Fibroblast of upper back skin (primary cell): ENCODE measurements at places on chromosomes 6 and 20.

GRCh38 chr6:157602521-157603295, 220.3 kb upstream of the SNX9 start:
- DNase-seq, result no peak

DNA sequence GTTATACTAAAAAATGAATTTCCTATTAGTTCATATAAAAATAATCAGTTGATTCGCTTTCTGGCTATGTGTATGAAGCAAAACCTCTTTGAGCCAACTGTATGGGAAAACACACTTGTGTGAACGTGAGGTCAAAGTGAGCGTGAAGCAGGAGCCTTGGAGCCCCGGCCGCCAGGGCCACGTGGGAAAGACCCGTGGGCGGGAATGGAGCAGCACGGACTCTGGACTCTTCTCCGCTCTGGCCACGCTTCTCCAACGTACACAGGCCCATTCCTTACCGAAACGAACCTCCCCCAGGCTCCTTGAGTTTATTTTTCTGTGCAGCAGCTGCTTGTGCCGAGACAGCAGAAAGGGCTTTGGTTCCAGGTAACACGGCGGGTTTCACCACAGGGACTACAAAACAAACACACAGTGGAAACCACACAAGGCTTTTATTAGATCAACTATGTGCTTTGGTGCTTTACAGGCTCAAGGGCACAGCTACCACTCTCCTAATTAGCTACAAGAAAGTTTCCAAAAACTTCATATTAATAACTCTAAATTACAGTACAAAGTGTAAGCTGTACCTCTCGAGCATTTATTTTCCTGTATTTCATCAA, 62.7 kb downstream of the TAF4 start:
- DNase-seq, result no peak

- DNase-seq, result peak; percentile 2
These were observed 57.6 kb downstream of the MEP1A start for GRCh38 chr6:46850792-46851191.

- DNase-seq, result peak; percentile 77
These were observed 49.2 kb downstream of the FYN start for GRCh38 chr6:111823831-111824607.

- DNase-seq, result peak; percentile 26
These were observed 23.9 kb upstream of the MICB start for GRCh38 chr6:31473780-31474761.

GRCh38 chr20:40160097-40160550, 528.9 kb downstream of the MAFB start:
- DNase-seq, result peak; percentile 48

DNA sequence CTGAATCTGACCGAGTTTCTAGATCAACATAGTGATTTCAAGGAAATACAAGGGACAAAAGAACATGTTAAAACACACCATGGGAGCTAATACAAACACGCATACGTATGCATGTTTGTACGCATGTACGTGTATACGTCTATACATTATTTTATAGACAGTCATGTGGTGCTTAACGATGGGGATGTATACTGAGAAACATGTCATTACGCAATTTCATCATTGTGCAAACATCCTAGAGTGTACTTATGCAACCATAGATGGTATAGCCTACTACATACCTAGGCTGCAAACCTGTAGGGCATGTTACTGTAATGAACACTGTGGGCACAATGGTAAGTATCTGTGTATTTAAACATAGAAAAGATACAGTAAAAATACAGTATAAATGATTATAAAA, 25.0 kb upstream of the NELFCD start:
- DNase-seq, result no peak

- DNase-seq, result no peak
These were observed 1357.7 kb upstream of the CITED2 start for GRCh38 chr6:140732155-140732554.

DNA sequence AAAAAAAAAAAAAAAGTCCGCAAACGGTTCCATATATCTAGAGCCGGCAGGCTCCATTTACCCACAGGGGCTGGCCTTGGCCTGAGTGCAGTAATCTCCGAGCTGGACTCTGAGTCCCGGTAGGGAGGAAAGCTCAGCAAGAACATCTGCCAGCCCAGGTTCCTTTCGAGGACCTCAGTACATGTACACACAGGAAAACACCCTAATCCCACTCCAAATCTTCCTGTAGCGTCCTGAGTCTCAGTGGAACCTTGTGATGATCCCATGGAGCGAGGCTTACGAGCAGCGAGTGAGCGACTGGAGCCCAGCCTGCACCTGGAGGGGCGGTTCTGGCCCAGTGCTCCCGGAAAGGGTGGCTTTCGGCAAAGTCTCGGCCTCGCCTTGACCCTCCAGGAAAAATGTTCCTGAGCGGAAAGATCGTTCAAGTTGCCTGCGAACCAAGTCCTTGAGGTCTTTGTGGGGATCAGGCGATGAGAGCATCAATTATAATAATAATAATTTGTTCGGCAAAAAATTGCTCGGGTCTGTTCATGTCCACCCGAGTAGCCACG, 32.1 kb downstream of the PRSS16 start:
- DNase-seq, result no peak

GRCh38 chr20:42920776-42921175, 268.9 kb downstream of the PTPRT start:
- DNase-seq, result no peak

DNA sequence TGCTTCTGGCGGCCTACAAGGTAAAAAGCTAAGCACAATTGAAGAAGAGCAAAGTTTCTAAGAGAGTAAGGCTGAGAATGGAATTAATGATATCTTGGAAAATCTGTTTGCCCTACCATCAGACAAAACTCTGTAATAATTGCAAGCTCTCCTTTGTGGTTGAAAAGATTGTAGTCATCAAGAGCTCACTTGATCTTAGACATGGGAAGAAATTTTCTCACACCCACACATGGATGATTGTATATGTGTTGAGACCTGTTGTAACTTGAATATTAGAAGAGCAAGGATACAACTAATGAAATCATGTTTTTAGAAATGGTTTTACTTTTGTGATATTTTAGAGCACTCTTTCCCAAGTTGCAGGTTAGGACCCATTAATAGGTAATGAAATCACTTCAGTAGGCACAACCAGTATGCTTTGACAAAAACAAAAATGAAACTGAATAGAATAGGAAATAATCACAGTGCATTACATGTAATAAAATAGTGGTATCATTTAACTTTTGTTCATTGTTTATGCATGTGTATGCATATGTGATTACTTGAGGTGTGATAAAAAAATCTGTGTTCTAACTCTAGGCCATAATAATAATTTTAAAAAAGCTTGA, 14.0 kb downstream of the DCBLD1 start:
- peak; percentile 53 for DNase-seq

DNA sequence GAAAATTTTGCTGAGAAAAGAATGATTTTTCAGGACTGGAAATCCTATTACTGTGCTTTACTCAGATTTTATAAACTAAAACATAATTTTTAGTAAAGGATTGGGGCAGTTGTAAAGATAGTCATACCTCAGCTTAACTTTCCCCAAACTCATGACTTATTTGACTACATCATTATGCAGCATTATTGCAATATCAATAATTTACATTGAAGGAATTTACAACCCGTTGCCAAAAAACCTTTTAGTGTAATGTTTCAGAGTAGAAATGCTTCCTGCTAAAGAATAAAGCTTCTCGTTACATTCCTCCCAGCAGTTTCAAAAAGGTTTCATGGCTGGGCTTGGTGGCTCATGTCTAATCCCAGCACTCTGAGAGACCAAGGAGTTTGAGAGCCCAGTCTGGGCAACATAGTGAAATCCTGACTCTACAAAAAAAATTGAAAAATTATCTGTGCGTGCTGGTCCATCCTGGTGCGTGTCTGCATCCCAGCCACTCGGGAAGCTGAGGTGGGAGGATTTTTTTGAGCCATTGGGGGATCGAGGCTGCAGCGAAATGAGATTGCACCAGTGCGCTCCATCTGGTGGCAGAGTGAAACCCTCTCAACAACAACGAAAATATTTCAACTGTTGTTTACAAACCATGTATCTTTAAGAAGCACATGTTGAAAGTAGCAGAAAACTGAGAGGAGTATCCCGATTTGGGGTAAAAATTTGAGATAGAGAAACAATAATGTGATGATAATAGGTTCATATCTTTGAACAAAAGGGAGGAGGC, 4.4 kb downstream of the AMD1 start:
- DNase-seq, result peak; percentile 46
